HFFc6 (cell line): ENCODE measurements at places on chromosomes 2 and 18.

DNA sequence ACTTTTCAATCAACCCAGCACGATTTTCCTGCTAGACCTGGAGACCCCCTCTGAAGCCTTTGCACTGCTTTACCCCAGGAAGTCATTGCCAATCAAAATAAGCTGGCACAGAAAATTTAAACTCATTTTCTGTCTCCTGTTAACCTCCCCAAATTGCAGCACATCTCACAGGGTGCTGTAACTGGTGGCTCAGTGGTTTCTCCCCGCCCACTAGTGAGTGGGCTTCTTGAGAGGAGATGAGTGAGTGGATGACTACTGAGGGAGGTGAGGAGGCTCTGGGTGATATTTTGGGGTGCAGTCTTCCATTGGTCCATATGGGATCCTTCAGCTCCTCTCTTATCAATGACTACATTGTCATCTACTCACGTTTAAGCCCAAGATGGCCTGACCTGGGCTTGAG lies 239.8 kb upstream of the HS6ST1 start:
- no peaks in the 10 kb centered on the region for H3K36me3 ChIP-seq
- no peak overlapping the region for H3K4me3 ChIP-seq
- DNase-seq, result no peak
- H3K27me3 ChIP-seq, result peaks cover 8% of the 10 kb centered on the region
- no peak overlapping the region for H3K27ac ChIP-seq

- H3K4me1 ChIP-seq, result no peaks in the 10 kb centered on the region
- H3K4me3 ChIP-seq, result no peak overlapping the region
- no peak for DNase-seq
- no peaks in the 10 kb centered on the region for H3K27me3 ChIP-seq
These were observed 17.2 kb upstream of the ASXL3 start for GRCh38 chr18:33560686-33561370.

GRCh38 chr2:84880645-84881521 lies at the start of gene TRABD2A:
Gene TRABD2A (minus strand): TSS chr2:84881084. CDS start chr2:84881039, 45 bp downstream.
- peak within 1 kb of the TSS; percentile 96 for H3K4me3 ChIP-seq
- H3K4me1 ChIP-seq, result peaks cover 54% of the 10 kb centered on the region
- H3K27me3 ChIP-seq, result peaks cover 8% of the 10 kb centered on the region
- no peaks in the 10 kb centered on the region for H3K36me3 ChIP-seq
- DNase-seq, result no peak

GRCh38 chr2:130768191-130768855 lies 13.0 kb downstream of the AMER3 start:
- peaks cover 4% of the 10 kb centered on the region; the same call in 1 of the 2 replicates for H3K27me3 ChIP-seq
- H3K4me1 ChIP-seq, result no peaks in the 10 kb centered on the region
- H3K27ac ChIP-seq, result no peak overlapping the region
- no peaks in the 10 kb centered on the region for H3K36me3 ChIP-seq

GRCh38 chr2:160918906-160919503 lies 241.2 kb upstream of the TANK start:
- peaks cover 9% of the 10 kb centered on the region for H3K36me3 ChIP-seq
- H3K4me3 ChIP-seq, result no peak overlapping the region
- no peaks in the 10 kb centered on the region for H3K27me3 ChIP-seq
- DNase-seq, result peak; percentile 17
- peaks cover 78% of the 10 kb centered on the region for H3K4me1 ChIP-seq
